Naive thymus-derived CD4-positive, alpha-beta T cell (primary cell): ENCODE measurements at places on chromosomes 13 and 19. TPM values are rescaled to one million over a fixed set of nuclear protein-coding genes. Genes with fewer than 3 reads are reported as not detected.
A peak's percentile ranks its signal among the peaks of the same experiment; 100 is the strongest.

DNA sequence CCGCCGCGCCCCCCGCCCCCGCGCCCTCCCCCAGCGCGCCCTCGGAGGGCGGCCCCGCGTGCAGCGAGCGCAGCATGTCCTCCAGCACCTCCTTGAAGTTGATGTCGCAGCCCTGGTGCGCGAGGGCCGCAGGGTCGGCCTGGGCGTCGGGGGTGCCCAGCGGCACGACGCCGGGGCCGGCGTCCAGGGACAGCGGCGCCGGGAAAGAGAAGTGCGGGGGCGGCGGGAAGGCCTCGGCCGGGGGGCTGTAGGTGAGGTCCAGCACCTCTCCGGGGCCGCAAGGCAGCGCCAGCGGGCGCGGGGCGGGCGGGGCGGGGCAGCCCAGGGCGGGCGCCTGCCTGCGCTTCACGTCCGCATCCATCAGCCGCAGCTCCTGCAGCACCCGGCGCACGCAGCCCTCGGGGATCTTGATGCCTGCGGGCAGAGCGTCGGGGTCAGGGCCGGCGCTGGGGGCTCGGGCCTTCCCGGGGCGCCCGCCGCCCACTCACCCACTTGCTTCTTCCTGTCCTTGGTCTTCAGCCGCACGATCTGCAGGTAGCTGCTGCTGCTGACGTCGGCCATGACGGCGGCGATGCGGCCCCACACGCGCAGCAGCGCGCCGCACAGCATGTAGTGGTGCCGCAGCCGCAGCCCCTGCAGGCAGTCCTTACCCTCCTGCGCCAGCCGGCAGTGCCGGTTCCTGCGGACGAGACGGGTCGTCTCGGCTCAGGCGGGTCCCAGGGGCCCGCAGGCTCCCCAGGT lies 4.7 kb downstream of the GPX4 start:
- H3K4me3 ChIP-seq = no peak overlapping the region
- H3K27me3 ChIP-seq = no peaks in the 10 kb centered on the region
- no peak for DNase-seq

The ZNF112 gene
- 0.17 TPM for total RNA-seq

The SPRY2 gene
- total RNA-seq = 0.16 TPM

GRCh38 chr13:75847588-75847987 lies 211.5 kb downstream of the LMO7 start:
- no peak for DNase-seq

The SYT5 gene
- total RNA-seq = not detected

The FCAR gene
- 8.5 TPM for total RNA-seq

- H3K36me3 ChIP-seq = peaks cover 25% of the 10 kb centered on the region
- no peak overlapping the region for H3K4me3 ChIP-seq
- peaks cover 45% of the 10 kb centered on the region for H3K4me1 ChIP-seq
- no peaks in the 10 kb centered on the region for H3K27me3 ChIP-seq
- no peak for DNase-seq
- peak overlapping the region; percentile 61 for H3K27ac ChIP-seq
These were observed 55.1 kb downstream of the RASA3 start for GRCh38 chr13:114077099-114077932.

The IGFLR1 gene
- total RNA-seq = 62.7 and 68.4 TPM in 2 replicates

The COG6 gene
- 38.5 TPM for total RNA-seq

DNA sequence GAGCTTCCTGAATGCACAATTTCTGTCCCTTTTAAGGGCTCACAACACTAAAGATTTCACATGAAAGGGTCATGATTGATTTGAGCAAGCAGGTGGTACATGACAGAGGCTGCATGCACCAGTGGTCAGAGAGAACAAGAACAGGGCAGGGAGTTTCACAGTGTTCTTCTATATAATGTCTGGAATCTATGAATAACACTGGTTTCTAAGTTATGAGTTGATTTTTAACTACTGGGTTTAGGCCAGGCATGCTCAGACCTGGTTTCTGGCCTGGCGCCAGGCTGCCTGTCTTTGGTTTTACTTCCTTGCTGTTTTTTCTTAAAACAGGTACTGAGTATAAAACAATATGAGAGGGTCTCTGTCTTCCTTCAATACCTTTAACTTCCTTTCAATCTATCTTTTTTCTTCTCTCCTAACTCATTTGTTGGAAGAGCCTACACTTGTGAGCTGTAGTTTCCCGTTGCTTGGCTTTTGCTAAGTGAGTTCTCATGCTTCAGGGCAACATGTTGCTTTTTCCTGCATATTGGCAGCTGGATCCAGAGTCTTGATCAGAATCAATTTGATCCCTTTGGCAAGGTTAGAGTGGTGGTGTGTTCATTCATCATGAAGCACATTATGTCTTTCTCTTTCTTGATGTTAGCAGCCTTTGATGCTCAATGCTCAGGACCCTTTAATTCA lies 38.5 kb upstream of the FGF14 start:
- no peak overlapping the region for H3K27ac ChIP-seq
- no peaks in the 10 kb centered on the region for H3K27me3 ChIP-seq
- no peaks in the 10 kb centered on the region for H3K36me3 ChIP-seq
- no peak for DNase-seq

DNA sequence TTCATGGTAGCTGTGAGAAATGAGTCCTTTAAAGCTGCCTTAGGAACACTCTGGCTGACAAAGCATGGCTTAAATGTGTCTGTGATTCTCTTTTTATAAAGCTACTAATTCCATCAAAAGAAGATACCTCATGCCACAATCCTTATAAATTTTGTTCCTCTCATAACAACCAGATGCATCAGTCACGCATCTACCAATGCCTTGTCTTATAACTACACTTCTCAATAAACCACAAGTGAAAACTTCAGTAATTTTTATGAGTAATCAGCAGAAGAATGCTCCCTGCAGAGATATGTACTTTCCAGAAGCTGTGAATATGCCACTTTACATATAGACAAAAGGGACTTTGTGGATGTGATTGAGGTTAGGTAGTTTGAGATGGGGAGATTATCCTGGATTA lies 147.8 kb downstream of the SUCLA2 start:
- H3K27me3 ChIP-seq = no peaks in the 10 kb centered on the region
- no peaks in the 10 kb centered on the region for H3K36me3 ChIP-seq
- no peak overlapping the region for H3K4me3 ChIP-seq
- no peaks in the 10 kb centered on the region for H3K4me1 ChIP-seq

DNA sequence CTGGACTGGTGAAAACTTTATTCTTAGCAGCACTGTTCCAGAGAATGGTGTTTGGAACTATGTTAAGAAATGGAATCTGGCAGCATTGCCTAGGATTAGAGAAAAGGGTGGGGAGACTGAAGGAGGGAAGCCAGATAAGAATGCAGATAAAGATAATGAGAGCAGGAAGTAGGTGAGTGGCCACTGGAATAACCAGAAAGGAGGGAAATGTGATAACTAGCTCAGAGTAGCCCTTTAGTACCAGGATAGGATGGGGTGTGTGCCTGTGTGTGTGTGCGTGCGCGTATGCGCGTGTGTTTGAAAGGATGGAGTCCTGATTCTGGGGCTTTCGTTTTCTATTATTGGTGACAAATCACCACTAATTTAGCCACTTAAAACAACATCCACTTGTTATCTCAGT lies 33.4 kb upstream of the FRY start:
- H3K27ac ChIP-seq = no peak overlapping the region
- no peak overlapping the region for H3K4me3 ChIP-seq
- no peak for DNase-seq
- no peaks in the 10 kb centered on the region for H3K27me3 ChIP-seq
- H3K36me3 ChIP-seq = no peaks in the 10 kb centered on the region

The SIGLEC8 gene
- not detected for total RNA-seq

DNA sequence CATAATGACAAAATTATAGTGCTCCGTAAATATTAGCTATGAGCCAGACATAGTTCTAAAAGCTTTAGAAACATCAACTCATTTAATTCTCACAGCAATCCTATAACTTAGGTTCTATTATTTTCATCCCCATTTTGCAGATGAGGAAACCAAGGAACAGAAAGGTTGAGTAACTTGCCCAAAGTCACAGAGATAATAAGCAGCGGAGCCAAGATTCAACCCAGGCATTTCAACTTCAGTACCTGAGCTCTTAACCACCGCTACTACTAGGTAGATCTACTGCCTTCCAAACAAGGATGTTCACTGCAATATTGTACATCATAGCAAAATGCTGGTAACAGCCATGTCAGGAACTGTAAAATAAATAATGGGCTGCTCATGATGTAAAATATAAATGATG lies 39.9 kb downstream of the ELF1 start:
- peak overlapping the region; percentile 69 for H3K4me3 ChIP-seq
- H3K27ac ChIP-seq = peak overlapping the region; percentile 86
- peaks cover 48% of the 10 kb centered on the region for H3K4me1 ChIP-seq
- H3K27me3 ChIP-seq = no peaks in the 10 kb centered on the region
- DNase-seq = no peak

GRCh38 chr19:14369399-14370168 lies 11.7 kb upstream of the ADGRE5 start:
- H3K4me3 ChIP-seq = peak overlapping the region; percentile 75
- no peaks in the 10 kb centered on the region for H3K27me3 ChIP-seq
- H3K36me3 ChIP-seq = no peaks in the 10 kb centered on the region
- H3K4me1 ChIP-seq = peaks cover 73% of the 10 kb centered on the region

GRCh38 chr19:58097781-58098681 lies at the start of gene ZSCAN18:
ZSCAN18 (minus strand) TSS chr19:58098231; CDS start chr19:58090267, 7,964 bp downstream.
- no peaks in the 10 kb centered on the region for H3K27me3 ChIP-seq
- H3K4me3 ChIP-seq = peak within 1 kb of the TSS; percentile 86
- H3K4me1 ChIP-seq = no peaks in the 10 kb centered on the region
- H3K36me3 ChIP-seq = peaks cover 10% of the 10 kb centered on the region
- DNase-seq = peak; percentile 100

The VSTM1 gene
- 1.7 TPM for total RNA-seq

DNA sequence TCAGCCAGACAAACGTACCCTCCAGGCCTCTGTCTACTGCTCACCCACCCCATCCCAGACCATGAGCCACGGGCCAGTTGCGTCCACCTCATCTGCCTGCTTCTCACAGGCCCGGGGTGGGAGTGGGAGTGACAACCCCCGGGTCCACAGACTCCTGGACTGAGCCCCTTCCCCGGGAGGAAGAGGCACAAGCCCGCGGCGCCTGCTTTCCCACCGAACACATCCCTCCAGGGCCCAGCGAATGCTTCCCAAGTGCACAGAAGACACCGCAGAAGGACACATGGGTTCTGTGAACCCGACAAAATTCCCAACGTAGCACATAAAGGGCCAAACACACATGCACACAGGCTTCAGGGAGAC lies 18.0 kb upstream of the PLPP2 start:
- DNase-seq = no peak
- no peaks in the 10 kb centered on the region for H3K4me1 ChIP-seq
- peaks cover 5% of the 10 kb centered on the region for H3K36me3 ChIP-seq
- H3K27me3 ChIP-seq = no peaks in the 10 kb centered on the region
- no peak overlapping the region for H3K4me3 ChIP-seq

The ELL gene
- 37.7 TPM for total RNA-seq

GRCh38 chr19:18128044-18128443 lies 24.9 kb upstream of the PIK3R2 start:
- H3K4me3 ChIP-seq = no peak overlapping the region
- no peak overlapping the region for H3K27ac ChIP-seq
- H3K36me3 ChIP-seq = peaks cover 86% of the 10 kb centered on the region
- DNase-seq = no peak
- H3K4me1 ChIP-seq = peaks cover 7% of the 10 kb centered on the region

- no peaks in the 10 kb centered on the region for H3K36me3 ChIP-seq
- no peak for DNase-seq
- H3K27me3 ChIP-seq = no peaks in the 10 kb centered on the region
- H3K27ac ChIP-seq = no peak overlapping the region
- no peaks in the 10 kb centered on the region for H3K4me1 ChIP-seq
These were observed 67.1 kb upstream of the TSC22D1 start for GRCh38 chr13:44643256-44643655.

DNA sequence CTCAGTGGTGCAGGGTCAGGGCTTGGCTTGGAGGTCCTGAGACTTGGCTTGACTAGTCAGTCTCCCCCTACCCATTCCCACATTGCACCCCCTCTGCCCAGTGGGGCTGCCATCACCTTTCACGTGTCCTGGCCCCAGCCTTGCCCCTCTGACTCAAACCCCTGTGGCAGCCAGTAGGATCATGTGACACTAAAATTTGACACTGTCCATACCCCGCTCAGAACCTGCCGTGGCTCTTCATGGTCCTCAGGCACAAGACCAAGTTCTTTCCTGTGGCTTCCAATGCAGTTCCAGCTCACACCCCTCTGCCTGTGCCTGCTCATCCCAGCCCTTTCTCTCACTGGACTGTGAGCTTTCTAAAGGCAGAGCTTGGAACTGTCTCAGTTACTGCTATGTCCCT lies 2.2 kb downstream of the PSMD8 start:
- H3K4me1 ChIP-seq = peaks cover 19% of the 10 kb centered on the region
- no peak for DNase-seq

DNA sequence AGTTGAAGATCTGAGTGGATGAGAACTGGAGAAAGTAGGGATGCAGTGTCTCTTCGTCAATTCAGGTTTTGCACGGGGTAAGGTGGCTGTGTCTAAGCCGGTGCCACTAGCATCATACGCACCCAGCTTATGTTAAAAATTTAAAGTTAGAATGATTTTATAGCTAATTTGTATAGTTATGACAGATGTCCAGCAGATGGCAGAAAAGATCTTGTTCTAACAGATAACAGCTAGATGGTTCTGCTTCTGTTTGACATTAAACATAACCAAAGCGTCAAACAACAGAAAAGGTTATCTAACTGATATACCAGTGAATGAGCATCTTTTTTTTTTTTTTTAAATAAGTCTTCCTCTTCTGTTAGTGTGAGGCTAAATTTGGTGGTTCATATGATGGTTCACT lies 18.8 kb upstream of the EDDM13 start:
- no peaks in the 10 kb centered on the region for H3K4me1 ChIP-seq
- no peaks in the 10 kb centered on the region for H3K27me3 ChIP-seq
- no peaks in the 10 kb centered on the region for H3K36me3 ChIP-seq
- no peak overlapping the region for H3K27ac ChIP-seq
- no peak overlapping the region for H3K4me3 ChIP-seq

DNA sequence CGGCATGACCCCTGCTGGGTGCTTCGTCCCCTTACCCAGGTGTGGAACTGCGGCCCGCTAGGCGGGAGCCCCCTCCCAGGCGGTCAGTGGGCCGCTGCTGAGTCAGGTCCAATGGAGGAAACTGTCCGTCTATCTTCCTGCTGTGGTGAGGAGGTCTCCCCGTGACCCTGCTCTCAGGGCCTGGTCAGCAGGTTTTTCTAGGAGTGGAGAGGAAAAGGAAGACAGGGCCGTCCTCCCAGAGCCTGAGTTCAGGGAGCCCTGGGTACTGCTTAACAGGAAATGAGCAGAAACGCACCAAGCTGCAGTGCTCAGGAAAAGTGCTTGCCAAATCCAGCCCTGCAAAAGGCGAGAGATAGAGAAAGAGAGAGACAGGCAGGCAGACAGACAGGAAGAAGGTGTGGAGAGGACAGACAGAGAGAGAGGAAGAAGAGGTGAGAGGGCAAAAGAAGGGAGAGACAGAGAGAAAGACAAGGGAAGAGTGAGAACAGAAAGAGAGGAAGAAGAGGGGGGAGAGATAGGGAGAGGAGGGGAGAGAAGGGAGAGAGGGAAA lies 10.3 kb downstream of the SH3GL1 start:
- DNase-seq = no peak
- H3K4me1 ChIP-seq = peaks cover 11% of the 10 kb centered on the region
- H3K27ac ChIP-seq = peak overlapping the region; percentile 47
- H3K4me3 ChIP-seq = no peak overlapping the region
- no peaks in the 10 kb centered on the region for H3K27me3 ChIP-seq
